ENCODE measurements at places on chromosomes 3 and 15.

GRCh38 chr3:4413467-4413866 lies 53.6 kb downstream of the SUMF1 start:
- DNase-seq, result no peak

- DNase-seq, result no peak
These were observed 466.1 kb upstream of the ATP11B start for GRCh38 chr3:182327196-182327681.

DNA sequence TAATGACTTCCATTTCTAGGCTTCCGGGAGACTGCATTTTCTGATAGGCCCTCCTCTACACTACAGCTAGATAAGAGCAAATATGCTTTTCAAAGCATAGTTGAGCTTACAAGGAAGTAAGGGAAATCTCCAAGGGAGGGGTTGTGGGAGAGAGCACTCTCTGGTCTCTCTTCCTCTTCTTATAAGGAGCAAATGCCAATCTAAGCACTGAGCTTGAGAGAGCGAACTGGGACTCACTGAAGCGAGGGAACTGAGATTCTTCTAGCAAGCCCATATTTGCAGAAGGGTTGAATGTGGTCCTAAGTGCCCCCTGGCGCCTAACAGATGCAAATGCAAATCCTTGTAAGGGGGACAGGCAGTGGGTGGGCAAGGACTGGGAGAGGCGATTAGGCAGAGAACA lies 164.8 kb downstream of the ERC2 start:
- DNase-seq, result no peak

DNA sequence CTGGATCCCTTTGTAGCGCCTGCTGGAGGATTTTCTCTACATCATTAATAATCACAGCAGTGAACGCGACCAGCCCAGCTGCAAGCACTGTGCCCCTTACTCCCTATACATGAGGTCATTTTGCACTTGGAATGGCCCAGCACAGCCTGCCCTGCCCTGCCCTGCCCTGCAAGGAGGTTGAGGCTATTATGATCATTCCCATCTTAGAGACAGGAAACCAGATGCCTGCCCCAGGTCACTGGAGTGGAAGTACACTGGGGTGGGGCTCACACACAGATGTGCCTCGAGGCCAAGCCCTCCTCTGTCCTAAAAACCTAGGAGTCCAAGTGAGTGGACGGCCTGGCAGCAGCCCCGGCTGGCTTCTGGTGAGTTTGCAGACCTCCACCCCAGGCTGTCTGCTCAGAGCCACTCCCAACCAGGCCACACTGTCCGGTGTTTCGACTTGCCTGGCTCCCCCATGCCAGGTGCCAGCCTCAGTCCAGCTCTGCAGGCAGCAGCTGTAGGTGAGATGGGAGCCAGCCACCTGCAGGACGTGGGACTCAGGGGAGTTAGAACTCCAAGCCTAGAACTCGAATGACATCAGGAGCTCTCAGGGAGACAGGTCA lies 30.4 kb upstream of the SEC61A1 start:
- no peak for DNase-seq

All from T-helper 1 cell (primary cell).